ENCODE measurements at places on chromosomes 6 and 20.

GRCh38 chr6:34657307-34657978, 39.1 kb downstream of the ILRUN start:
- DNase-seq: no peak

GRCh38 chr6:30005482-30005881, 55.6 kb upstream of the POLR1H start:
- DNase-seq: no peak

DNA sequence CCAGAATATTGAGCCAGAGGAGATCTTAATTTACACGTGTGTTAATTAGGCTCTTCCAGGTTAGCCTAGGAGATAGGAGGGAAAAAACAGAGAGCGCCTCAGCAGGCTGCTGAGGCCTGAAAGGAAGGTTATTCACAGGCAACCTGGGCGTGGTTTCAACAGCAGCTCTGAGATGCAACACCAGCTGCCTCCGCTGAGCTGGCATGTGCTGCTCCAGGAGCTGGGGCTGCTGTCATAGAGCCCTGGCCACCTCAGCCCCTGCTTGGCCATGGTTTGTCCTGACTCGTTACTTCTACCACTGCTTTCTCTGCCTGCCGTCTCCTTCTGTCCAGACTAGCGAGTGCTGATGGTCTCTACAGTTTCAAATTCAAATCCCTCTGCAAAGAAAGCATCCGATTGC, 32.4 kb upstream of the RPP40 start:
- DNase-seq: peak; percentile 82

GRCh38 chr6:106253731-106254130, 71.8 kb downstream of the ATG5 start:
- DNase-seq: no peak

GRCh38 chr6:136666041-136666440, 115.8 kb upstream of the MAP7 start:
- DNase-seq: no peak

DNA sequence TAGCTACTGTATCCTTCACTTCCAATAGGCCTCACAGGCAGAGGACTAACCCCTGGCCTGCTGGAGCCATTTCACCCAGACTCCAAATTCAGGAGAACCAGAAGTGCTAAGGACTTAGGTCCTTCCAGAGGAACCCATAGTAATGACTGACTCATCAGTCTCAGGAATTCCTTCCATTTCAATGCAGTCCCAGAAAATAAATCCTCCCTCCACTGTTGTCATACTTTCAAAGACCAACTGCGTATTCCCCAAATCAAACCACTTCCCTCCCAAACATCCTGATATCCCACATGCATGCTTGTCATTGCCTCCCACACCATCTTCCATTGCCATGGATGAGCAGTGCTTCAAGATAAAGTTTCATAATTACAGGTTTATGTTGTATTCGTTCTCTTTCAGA, 31.8 kb upstream of the NT5E start:
- DNase-seq: no peak

DNA sequence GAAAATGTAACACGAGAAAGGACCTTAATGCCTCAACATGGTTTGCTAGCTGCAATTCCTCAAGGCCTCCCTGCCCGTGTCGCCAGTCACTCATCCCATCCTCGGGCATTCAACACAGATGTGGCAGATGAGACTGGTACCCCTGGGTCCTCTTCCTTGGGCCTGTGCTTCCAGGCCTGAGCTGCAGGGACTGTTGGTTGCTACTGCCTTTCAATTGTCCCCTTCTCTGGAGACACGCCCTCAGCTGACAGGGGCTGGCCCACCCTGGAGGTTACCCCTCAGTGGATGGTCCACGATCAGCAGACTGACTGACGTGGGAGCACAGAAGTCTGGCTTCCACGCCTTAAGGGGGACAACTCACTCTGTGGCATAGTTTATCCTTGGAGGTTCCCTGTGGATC, 495.1 kb upstream of the CHD6 start:
- DNase-seq: no peak

GRCh38 chr6:24721461-24722215, 2.7 kb upstream of the C6orf62 start:
- peak; percentile 97 for DNase-seq

DNA sequence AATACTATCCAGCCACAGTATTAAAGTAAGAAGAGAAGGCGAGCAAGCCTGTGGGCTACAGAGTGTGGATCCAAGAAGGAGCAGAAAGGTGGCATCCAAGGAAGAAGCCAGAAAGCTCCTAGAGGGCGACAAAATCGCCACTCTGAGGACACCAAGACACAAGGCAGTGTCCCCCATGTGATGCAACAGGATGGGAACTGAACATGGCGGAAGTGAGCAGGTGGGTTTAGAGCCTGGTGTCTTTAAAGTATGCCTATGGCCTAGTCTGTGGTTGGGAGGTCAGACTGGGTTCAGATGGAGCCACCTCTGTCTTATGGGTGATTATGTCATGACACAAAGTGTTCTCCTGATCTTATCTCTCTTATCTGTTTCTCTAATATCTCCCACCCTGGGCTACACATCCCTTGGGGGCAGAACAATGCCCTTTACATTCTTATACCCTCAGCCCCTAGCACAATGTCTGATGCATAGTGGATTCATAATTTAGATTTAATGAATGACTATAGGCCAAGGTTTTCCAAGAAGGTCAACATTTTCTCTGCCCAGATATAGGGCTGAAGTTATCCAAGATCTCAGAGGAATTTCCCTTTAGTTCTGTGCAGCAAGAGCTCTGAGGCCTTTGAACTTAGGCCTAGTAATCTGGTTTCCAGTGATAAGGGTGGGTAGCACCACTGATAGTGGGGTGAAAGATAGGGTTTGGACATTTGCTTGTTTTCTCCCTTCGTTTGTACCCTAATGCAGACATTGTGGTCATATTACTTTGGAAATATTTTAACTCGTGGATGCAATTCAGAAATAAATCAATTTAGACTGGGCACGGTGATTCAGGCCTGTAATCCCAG, 167.3 kb upstream of the AKIRIN2 start:
- DNase-seq: no peak

GRCh38 chr6:21887231-21888185, 294.0 kb downstream of the SOX4 start:
- no peak for DNase-seq

GRCh38 chr6:55014321-55015088, 159.8 kb upstream of the HCRTR2 start:
- DNase-seq: peak; percentile 78

DNA sequence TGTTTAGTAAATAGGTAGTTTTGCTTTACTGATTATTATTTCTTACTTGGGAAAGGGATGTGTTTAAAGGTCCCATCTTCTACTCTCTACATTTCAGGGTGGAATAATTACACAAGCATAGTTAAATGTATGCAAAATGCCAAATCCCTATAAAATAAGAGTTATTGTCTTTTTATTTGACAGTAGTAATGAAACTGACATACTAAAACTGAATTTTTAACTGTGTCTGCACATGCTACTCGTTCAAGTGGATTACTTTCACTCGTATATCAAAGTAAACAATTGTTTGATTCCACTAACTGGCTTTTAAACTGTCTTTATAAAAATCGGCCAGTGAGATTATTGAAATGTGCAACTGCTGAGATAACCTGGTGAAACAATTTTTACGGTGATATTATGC, 602.9 kb upstream of the ADGRB3 start:
- no peak for DNase-seq

- DNase-seq: peak; percentile 18
Measured at GRCh38 chr20:16475225-16475624, 98.0 kb downstream of the KIF16B start.

DNA sequence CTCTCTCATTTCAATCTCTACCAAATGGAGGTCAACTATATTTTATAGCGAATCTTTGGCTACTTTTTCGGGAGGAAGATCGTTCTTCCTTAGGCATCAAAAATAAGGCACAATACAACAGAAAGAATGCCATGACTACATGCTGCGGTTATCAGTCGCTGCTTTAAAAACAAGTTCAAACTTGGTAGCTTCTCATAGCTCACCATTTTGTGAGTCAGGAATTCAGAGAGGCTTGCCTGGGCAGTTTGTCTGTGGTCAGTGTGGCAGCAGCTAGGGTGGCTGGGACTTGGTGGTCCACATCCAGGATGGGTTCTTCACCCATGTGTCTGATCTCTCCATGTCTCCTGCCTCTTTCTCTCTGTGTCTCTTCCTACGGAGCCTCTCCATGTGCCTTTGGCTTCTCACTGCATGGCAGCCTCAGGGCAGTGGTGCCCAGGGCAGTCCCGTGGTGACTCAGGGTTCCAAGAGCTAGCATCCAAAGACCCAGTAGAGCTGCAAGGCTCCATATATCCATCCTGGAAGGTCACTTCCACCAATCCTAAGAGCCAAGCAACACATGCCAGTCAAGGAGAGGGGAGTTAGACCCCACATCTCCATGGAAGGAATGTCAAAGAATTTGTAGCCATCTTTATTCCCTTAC, 10.4 kb downstream of the SCML4 start:
- no peak for DNase-seq
